ENCODE measurements at places on chromosomes 1 and 21.

GRCh38 chr1:86382878-86383277, 13.2 kb downstream of the ODF2L start:
- DNase-seq: no peak

DNA sequence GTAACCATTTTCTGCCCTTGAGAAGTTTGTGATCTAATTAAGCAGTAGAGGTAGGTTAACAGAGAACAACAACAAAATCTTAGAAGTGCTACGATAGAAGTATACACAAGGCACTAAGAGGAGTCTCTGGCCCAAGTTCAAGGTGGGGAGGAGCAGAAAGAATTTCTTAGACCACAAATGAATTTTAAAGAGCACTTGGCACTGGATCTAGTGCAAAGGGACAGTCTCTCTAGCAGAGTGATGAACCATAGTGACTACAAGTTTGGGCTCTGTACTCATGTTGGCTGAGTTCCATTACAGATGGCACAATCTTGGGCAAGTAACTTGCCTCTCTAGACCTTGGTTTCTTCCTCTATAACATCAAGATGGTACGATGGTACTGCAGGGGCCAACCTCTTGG, 33.3 kb upstream of the PIGC start:
- DNase-seq: no peak

GRCh38 chr21:38999161-38999560, 184.1 kb downstream of the PSMG1 start:
- no peak for DNase-seq

GRCh38 chr1:166129006-166129405, 37.8 kb downstream of the FAM78B start:
- no peak for DNase-seq

GRCh38 chr1:109216662-109217061, 2.9 kb downstream of the SARS1 start:
- no peak for DNase-seq

DNA sequence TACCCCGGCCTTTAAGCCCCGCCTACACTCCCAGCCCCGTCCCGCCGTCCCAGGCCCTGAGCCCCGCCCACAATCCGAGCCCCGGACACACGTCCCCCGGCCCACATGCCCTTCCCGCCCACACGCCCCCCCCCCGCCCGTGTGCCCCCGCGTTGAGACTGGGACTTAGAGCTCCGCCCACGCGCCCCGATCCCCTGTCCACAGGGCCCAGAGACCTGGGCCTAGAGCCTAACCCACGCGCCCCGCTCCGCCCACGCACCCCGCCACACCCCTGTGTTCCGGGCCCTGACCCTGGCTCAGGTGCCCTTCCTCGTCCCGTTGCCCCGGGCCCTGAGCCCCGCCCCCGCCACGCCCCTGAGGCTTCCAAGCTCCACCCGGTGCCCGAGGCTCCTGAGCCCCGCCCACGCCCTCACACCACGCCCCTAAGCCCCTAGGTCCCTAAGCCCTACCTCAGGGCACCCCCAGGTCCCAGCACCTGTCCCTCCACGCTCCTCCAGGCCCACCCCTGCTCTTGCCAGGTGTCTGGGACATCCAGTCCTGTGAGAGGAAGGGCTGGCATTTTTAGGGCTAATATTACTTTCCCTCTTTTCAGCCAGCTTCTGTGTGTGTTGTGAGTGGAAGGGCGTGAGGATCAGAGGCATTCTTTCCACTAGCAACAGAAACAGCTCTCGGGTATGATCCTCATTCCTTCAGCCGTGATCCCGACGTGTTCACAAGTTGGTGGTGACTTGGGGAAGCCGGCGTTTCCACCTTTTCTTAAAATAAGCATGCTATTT, 552 bp upstream of the GPR157 start:
- no peak for DNase-seq

GRCh38 chr1:11157394-11157793, 31.8 kb upstream of the ANGPTL7 start:
- no peak for DNase-seq

DNA sequence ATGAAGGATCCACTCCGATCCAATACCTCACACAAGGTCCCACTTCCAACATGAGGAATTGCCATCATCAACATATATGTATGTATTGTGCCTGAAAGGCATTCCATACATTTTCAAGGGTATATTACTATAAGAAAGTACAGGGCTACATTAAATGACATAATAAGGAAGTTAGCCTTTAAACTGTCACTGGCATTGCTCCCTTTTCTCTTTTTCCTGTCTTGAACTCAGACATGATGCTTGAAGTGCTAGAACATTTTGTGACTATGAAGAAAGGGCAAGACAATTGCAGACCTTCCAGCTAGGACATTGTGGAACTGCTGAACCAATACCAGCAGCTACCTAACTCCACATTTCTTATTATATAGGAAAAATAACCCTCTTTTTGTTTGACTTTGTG, 2.9 kb upstream of the TSPAN2 start:
- no peak for DNase-seq

GRCh38 chr1:101357444-101357986, 120.7 kb downstream of the S1PR1 start:
- DNase-seq: peak; percentile 67

- no peak for DNase-seq
Observed at GRCh38 chr1:2316451-2316961, 74.8 kb downstream of the MORN1 start.

GRCh38 chr21:44708213-44708865, 3.0 kb downstream of the TSPEAR start:
- DNase-seq: no peak

GRCh38 chr21:35156293-35157278, 107.5 kb upstream of the RUNX1 start:
- no peak for DNase-seq

DNA sequence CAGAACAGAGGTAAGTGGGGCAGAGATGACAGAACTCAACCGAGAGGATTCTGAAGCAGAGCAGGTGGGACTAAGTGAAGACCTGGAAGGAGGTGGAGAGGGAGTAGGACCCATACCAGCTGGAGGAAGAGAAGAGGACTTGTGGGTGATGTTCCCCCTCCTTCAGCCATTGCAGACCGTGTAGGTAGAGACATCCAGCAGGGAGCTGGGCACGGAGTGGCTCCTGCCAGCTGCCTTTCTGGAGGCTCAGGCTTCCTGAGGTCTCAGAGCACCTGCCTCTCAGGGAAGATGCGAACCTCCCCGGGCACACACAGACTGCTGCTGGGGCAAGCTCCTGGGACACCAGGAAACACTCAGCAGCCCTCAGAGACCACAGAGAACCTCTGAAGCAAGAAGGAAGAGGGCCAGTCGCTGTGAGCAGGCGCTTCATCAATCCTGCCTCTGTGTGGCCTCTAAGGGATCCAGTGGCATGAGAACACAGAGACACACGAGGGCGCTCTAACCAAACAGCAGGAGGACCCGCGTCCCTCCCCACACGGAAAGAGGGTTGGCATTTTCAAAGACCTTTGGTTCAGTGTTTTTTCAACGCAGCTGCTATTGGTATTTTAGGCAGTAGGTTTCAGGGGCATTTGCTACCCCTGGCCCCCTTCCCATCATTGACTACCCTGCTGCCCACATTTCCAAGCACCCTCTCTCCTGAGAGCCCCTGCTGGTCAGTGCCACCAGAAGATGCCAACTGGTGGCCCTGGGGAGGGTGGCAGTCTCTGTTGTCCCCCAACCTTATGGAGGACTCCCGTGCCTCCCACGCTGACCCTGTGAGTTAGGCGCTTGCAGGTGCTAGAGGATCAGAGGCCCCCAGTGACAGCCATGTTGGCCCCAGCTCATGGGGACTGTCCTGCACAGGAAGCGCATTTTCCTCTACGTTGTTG, 89.6 kb upstream of the EDN2 start:
- DNase-seq: peak; percentile 85

DNA sequence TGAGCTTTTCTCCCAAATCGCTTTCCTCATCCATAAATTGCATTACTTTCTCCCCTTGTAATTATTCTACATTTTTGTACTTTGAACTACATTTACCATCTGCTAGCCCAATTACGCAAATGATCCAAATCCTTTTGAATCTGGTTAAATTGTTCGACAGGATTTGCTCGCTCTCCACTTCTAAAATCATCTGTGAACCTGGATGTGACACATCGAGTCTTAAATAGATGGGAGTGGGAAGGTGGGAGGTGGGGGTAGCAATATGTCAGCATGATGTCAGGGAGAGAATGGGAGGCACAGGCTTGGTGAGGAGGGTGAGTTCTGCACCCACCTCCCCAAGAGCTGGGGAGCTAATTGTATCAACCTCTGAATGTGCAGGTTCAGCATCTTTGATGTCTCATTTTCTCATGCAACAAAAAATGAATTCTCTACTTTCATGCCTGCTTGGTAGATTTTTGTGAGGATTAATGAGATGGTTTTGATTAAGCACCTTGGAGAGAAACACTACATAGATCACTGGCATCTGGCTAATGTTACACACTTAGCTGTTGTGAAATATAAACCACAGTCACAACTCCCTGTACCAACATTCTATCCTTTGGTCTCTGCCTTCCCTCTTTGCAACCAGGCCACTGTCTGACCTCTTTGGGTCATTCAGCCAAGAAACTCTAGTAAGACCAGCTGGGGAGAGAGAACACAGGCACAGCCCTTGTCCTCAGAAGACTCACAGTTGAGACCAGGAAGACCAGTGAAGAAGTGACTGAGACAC, 165.1 kb downstream of the DAB1 start:
- no peak for DNase-seq

GRCh38 chr1:11906870-11907269, 19.4 kb downstream of the KIAA2013 start:
- no peak for DNase-seq

DNA sequence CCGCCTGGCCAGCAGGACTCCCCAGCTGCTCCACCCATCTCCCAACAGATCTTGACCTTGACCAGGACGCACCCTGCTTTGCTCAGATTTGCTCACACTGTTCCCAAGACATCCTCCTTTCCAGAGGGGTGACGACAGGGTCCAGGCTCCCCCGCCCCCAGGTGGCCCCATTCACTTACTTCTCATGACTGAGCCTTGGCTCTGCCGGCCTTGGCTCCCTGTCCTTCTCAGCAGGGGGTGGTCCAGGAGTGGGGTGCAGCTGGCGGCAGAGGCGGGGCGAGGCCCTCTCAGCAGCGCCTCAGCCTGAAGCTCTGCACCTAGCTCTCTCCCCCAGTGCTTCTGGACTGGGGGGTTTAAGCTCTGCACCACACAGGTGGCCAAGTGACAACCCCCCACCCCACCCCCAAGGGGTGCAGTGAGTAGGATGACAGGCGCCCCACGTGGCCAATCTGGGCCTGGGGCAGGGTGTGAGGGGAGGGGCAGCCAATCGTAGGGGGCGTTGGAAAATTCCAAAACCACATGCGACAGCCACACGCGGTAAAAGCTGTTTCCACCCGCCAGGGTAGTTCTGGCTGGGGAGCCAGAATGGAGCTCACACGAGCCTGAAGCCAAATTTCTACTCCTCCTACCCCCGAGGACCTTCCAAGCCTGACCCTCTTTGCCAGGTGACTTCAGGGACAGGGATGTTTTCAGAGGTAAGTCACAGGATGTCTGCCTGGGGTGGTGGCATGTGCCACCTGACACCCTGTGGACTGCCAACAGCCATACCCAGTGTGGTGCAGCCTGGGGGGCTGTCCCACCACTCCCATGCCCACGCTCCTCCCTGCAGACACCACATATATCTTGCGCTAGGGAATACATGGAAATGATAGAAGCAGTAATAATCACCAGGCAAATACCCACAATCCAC, 5.6 kb downstream of the RORC start:
- no peak for DNase-seq

DNA sequence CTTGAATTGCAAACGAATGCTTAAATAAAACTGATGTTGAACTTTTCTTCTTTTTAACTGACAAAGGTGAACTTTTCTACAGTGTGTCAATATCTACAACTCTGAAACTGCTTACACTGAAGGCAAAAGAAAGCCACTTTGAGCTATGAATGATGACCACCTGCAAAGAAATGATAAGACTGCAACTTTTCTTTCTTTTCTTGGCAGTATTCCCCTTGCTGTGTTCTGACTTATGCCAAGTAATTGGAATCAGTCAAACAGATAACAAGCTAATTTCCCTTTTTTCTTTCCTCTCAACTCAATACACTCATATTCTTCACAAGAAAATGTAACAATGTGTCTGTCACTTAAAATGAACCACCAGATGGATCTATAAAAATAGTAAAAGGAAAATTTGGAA, 588.1 kb upstream of the BRINP3 start:
- DNase-seq: no peak

- no peak for DNase-seq
Observed at GRCh38 chr1:178970184-178970583, 55.5 kb upstream of the FAM20B start.

GRCh38 chr1:218330043-218330623, 15.0 kb upstream of the TGFB2 start:
- DNase-seq: peak; percentile 53
